Activated CD4-positive, alpha-beta T cell treated with anti-CD3 and anti-CD28 coated beads for 4 hours (primary cell): ENCODE measurements at places on chromosomes 13 and 19.

GRCh38 chr19:44855606-44856005 is 9.5 kb downstream of the NECTIN2 start:
- no peak for DNase-seq

GRCh38 chr13:69292789-69293425 is 814.7 kb upstream of the ATXN8OS start:
- DNase-seq = no peak

- DNase-seq = peak; percentile 73
Observed at GRCh38 chr19:49497047-49497788, 984 bp downstream of the RPS11 start.

DNA sequence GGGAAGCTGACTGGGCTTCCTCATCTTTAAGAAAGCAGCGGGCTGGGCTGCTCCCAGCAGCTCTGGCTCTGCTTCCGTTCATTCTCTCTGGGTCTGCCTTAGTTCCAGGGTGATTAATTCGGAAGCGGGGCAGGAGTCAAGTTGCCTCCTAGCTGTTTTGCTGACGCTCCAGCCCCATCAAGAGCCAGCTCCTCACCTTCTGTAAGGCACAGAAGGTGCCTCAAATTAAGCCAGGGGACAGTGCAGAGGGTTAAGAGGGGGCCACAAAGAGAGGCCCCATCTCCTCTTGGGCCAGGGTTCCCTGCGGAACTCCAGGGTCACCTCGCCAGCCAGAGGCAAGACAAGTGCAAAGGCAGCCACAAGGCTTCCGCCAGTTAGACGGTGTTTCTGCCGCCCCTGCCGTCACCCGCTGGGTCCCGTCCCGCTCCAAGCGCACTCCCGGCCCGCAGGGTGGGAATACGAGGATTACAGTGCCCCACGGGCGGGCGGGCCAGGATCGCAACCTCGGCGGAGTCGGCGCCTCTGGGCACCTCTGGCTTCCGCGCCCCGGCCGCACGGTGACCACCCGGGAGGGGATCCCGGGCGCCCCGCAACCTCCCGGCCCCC is 508 bp downstream of the SLC15A1 start:
- DNase-seq = no peak

DNA sequence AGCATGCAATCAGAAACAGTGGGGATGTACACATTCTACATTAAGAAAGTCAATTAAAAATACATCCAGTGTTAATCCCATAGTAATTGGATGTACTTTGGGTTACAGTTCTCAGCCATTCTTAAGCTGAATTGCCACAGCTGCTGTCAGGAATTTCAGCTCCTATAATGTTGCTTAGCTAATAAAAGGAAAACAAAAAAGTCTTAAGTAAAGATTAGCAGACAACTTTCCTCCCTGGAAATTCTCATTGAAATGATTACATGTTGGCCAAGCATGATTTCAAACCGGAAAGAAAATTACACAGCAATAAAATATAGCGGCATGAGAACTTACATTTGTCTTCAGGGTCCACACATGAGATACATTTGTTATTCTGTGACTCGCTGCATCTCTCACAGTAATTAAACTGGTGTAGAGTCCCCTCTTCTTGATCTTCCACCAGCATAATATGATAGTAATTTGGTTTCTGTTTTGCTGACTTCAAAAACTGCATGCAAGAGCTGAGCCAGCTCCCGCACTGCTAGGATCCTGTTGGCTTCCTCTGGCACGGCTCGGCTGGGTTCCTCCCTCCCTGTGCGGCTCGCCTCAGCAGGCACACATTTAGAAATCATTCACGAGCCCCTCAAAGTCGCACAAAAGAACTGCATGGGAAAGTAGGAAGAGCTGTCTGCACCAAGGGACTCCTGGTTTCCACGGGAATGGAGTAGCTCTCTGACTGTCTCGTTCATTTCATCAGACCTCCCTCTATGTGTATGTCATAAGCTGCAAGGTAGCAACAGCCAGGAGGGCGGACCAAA is at the start of gene HTR2A:
Gene HTR2A (minus strand): TSS at position 713 of the 797 bp plus-strand sequence. CDS start 1,147 bp downstream, outside the sequence.
- no peak for DNase-seq

GRCh38 chr13:23472189-23472588 is 38.7 kb upstream of the SACS start:
- DNase-seq = no peak

DNA sequence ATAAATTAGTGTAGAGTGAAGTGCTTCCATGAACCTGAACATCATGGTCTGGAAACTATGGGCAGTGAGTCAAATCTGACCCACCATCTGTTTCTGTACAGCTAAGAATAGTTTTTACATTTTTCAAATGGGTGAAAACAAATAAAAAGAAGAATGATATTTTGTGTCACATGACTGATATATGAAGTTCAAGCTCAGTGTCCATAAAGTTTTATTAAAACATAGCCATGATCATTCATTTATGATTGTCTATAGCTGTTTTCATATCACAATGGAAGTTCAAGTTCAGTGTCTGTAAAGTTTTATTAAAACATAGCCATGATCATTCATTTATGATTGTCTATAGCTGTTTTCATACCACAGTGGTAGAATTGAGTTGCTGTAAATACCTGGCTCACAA is 42.7 kb downstream of the ZNF333 start:
- DNase-seq = no peak

- peak; percentile 94 for DNase-seq
Observed at GRCh38 chr19:49664171-49665035, 1.3 kb downstream of the IRF3 start.

DNA sequence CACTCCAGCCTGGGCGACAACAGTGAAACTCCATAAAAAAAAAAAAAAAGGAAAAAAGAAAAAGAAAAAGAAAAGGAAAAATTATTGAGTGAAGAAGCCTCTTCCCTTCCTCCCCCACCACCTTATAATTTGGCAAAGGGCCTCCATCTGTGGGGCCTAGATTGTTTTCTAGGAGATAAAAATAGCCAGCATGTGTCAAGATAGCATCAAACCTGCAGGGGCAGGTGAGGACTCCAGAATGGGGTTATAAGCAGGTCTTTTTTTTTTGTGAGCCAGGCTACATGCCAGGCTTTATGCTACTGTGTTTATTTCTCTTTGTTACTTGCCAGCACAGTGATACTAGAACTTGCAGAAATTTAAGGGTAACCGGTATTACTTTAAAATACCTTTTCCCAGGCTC is 11.7 kb upstream of the TRIM13 start:
- no peak for DNase-seq

- no peak for DNase-seq
Observed at GRCh38 chr13:112103961-112104880, 37.3 kb downstream of the SOX1 start.

DNA sequence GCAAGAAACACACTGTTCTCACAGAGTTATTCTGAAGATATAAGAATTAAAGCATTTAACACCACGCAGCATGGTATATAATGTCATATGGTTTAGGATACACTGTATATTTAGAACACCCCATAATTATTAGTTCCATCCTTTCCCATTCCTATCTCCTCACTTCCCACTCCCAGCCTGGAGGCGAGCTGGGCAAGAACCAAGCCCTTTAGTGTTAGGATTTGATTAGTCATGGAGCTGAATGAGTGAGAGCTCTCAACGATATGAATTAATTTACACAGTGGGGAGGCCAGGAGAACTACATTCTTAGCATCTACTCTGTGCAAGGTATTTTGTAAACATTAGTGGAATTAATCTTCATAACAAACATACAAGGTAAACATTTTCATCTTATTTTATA is 934.3 kb downstream of the DIAPH3 start:
- no peak for DNase-seq
